Daoy (cell line): ENCODE measurements at places on chromosomes 4 and X. TPM values are rescaled to one million over a fixed set of nuclear protein-coding genes. Genes with fewer than 3 reads are reported as not detected.

GRCh38 chrX:78199851-78200250 is 60.4 kb upstream of the TAF9B start:
- DNase-seq, result no peak

The TMEM156 gene
- total RNA-seq, result 19.3 and 33.7 TPM in 2 replicates

The ARHGAP36 gene
- total RNA-seq, result 0.42 TPM in 1 of 2 replicates, not detected in the other

DNA sequence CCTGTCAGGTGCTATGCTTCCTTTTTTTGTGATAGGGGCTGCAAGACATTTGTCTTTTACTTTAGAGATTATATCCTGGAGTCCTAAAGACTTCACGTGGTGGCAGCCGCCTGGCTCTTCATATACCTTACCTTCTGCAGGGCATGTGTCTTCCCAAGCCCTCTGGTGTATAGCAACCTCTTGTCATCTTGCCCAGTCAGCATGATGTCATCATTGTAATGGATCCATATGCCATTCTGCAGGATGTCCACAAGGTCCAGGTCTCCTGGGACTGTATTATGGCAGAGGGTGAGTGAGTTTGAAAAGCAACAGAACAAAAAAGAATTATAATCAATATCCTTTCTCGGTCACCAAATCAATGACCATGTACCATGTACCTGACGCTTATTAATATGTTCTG is 82.2 kb upstream of the SCOC start:
- DNase-seq, result no peak

DNA sequence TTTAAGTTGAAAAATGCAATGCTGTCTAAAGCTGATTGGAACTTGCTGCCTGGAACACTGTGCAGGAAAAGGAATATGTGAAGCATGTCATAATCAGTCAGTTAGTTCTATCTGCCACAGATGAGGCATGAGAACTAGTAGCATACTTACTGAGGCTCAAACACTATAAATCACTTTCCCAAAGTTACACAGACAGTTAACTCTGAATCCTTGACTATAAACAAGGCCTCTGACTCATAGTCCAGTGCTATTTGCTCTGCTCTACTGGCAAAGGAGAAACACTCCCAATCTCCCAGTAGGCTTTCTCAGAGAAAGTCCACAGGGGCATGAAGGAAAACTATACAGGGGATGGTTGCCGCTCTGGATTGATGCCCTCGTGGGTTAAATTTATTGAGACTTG is 2078.4 kb upstream of the TENM3 start:
- peak; percentile 33 for DNase-seq

The ARHGAP6 gene
- 0.36 TPM in 1 of 2 replicates, not detected in the other for total RNA-seq

- DNase-seq, result no peak
Measured at GRCh38 chrX:5388087-5388486, 840.6 kb downstream of the NLGN4X start.

GRCh38 chr4:26878794-26879391 is 18.3 kb downstream of the STIM2 start:
- DNase-seq, result no peak

The TMPRSS11D gene
- not detected in 2 replicates for total RNA-seq

- DNase-seq, result no peak
Measured at GRCh38 chr4:26772096-26772873, 88.4 kb upstream of the STIM2 start.

The PPP1R2C gene
- not detected in 2 replicates for total RNA-seq

DNA sequence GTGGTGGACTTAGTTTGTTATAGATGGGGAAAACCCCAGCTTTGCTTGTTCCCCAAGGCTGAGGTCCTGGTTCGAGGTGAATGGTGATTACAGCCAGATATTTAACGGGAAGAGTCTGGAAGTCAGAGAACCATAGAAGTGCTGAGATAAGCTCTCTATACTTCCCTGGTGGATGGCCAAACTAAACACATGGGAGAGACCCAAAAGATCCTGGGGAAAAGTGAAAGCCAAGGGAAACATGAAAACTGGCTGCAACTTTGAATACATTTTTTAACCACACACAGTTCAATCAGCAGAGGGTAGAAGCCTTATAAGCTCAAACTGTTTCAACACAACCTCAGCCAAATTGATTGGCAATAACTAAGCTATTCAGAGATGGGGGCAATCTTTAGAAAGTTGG is 29.3 kb upstream of the SRPX start:
- peak; percentile 13 for DNase-seq

DNA sequence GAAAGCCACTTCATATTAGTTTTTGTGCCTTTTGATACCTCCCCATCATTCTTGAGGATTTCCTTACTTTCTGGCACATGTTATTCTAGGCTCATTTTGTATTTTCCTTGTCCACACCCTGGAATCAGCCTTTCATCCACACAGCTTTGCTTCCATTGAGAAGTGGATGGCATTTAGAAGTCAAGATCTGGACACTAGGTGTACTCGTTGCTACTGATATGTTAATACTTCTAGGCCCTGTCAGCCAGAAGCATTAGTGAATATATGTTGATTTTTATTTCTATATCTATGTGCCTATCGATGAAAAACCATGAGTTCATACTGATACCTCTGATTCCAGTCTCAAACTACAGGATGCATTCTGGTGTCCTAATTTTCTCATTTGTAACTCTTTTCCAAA is 73.2 kb downstream of the ARHGAP24 start:
- no peak for DNase-seq
